Cerebellar nuclear complex (tissue), 1 donor: ENCODE measurements at places on chromosomes 1 and 21.

DNA sequence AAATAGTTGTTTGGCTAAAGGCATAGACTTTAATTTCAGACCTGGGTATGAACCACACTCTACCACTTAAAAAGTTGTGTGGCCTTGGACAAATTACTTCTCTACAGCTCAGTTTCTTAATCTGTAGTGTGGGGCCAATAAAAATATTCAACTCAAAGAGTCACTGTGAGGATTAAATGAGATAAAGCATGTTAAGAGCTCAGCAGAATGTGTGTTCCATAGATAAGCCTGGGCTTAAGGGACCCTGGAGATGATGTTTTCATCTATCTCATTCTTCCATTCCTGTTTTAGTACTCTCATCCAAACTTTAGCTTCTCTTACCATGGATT is 17.7 kb downstream of the S100A10 start:
- DNase-seq = no peak

- DNase-seq = no peak
Measured at GRCh38 chr1:185869590-185869989, 135.4 kb downstream of the HMCN1 start.

DNA sequence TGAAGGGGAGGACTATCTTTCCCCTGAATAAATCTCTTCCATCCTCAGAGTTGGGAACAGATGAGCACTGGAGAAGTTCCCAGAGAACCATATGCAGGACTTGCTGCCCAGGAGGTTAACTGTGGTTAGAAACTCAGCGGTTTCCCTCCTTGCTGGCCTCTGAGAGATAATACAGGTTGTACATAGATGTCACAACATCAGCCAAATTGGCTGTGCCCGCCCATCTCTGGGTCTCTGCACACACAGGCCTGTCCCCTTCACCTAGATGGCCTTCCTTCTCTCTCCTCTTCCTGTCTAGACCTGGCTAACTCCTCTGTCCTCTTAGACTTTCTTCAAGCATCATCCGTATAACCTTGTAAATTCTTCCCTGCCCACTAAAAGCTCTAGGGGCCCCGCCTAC is 5.7 kb downstream of the RGS5 start:
- DNase-seq = no peak

DNA sequence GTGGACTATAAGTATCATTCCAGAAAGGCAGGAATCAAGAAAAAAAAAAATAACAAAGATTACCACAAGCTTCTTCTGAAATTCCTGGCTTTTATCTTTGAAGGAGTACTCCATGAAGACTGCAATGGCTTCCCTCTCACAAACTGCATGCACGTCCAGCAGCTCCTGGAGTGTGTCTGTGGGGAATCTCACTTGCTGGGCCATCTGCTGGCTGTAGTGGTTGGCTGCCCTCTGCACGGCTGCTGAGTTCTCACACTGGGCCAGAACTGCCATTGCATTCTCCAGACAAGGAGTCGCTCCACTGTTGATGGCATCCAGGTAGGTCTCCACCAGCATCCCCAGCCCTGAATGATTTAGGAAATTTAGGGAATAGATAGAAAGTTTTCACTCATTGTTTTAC is 23.3 kb upstream of the GBP2 start:
- no peak for DNase-seq

DNA sequence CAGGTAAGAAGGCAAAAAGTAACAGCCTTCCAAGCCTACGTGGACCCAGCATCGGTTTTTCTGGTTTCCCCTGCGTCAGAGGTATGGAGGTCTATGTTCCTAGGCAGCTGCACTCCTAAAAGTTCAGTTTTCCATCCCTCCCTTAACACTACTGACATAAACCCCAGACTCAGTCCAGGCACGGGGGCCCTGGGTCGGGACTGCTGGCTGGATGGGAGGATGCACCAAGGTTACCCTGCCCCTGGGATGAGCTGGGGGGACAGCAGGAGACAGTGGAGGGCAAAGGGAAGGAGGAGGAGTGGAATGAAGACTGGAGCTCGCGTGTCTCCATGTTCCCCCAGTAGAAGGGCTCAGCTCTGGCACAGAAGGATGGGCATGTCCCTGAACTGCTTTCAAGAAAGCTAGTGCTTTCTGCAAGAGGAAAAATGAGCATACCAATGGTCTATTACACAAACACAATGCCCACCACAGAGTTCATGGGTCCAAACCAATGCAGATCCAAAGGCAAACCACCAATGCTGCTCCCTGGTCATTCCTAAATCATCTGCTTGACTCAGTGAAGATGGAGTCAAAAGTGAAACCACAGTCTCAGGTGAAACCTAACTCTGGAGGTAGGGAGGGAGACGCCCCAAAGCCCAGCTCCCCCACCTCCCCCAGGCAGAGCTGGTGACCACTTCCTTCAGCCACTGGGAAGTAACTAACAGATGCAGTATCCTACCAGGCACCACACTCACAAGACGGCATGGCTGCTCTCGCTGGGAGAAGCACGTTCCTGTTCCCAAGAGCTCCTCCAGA is 54.9 kb downstream of the CD46 start:
- DNase-seq = no peak

GRCh38 chr1:8533124-8533523 is 215.2 kb downstream of the SLC45A1 start:
- no peak for DNase-seq

- DNase-seq = no peak
Measured at GRCh38 chr1:54239631-54240031, 39.7 kb downstream of the MRPL37 start.

GRCh38 chr1:93079685-93080141 is 630 bp downstream of the MTF2 start:
- no peak for DNase-seq

- DNase-seq = no peak
Measured at GRCh38 chr21:42520628-42521253, 7.1 kb downstream of the SLC37A1 start.

DNA sequence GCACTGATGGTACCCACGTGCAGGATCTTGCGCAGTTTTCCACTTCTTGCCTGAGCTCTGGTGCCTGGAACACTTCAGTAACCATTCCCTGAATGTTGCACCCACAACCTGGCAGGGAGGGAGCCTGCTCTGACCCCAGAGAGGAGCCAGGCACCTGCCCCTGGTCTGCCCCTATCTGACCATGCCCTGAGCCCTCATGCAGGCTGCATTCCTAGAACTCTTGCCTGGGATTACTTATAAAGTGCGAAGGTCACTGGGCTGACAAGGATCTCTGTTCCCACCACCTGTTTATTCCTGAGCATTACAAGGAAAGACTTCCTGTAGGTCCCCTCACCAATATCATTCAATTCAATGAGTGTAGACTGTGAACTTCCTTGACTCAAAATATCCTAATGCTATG is 191.9 kb upstream of the FMN2 start:
- DNase-seq = no peak

- DNase-seq = no peak
Measured at GRCh38 chr1:66251546-66251945, 282.4 kb upstream of the SGIP1 start.

DNA sequence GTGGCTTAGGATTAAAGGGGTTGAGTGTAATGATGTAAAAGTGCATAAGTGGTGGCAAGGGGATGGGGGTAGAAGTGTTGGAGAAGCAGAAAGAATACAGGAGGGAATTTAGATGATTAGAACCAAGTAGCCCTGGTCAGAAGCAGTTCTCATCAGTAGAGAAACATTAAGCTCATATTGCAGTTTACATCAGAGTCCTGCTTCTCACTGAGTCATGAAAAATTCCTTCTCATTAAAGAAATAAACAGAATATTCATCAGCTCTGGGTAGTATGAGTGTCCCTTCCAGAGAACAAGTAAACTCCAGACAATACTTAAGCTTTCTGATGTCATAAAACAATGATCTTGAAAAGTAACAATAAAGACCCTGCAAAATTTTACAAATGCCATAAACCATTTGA is 36.5 kb downstream of the LRRIQ3 start:
- DNase-seq = no peak

DNA sequence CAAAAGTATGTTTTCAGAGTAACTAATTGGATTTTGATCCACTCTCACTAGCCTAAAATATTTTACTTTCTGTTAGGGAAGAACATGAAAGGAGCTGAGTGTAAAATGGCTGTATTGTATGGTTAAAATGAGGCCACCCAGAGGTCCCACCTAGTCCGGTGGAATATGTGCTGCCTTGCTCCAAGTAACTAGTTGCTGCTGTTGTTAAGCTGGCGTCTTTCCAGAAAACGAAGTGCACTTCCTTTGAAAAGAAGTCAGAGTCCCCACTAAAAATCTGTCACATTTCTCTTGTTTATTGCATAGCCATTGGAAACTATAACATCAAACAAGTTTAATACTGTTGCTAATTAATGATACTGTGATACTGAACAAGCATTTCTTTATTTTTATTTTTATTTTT is 3.2 kb downstream of the SLC25A33 start:
- no peak for DNase-seq

DNA sequence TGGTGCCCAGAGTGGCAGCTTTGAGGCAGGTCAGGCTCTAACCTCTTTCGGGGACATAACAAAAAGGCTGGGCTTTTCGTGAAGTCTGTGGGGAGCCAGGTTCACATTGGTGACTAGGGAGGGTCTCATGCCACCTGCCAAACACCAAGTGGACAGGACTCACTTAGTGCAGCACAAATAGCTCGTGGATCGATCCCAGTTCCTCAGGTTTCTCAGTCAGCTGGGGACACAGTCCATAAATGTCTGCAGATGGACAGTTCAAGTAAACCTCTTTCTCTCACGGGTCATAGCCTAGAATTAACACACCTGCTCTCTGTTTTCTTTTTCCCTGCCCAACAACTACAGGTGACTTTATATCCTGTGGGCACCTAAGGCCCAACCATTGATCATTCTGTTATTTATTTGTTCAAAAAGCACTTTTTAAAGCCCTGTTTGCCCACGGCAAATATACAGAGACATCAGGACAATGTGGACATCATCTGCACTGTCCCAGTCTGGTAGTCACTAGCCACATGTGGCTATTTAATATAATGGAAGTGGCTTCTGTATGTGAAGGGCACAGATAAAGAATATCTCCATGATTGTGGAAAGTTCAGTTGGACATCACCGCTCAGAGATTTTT is 53.5 kb downstream of the CAPN2 start:
- DNase-seq = no peak

DNA sequence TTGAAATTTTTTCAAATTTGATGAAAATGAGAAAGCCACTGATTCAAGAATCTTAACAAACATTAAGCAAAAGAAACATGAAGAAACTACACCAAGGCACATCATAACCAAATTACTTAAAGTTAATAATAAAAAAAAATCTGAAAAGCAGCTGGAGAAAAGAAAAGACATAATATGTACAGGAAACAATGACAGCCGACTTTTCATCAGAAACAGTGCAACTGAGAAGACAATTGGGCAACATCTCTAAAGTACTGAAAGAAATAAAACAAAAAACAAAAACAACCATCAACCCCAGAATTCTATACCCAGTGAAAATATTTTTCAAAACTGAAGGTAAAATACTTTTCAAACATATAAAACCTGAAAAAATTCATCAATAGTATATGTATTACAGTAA is 73.8 kb upstream of the DMRTA2 start:
- no peak for DNase-seq

DNA sequence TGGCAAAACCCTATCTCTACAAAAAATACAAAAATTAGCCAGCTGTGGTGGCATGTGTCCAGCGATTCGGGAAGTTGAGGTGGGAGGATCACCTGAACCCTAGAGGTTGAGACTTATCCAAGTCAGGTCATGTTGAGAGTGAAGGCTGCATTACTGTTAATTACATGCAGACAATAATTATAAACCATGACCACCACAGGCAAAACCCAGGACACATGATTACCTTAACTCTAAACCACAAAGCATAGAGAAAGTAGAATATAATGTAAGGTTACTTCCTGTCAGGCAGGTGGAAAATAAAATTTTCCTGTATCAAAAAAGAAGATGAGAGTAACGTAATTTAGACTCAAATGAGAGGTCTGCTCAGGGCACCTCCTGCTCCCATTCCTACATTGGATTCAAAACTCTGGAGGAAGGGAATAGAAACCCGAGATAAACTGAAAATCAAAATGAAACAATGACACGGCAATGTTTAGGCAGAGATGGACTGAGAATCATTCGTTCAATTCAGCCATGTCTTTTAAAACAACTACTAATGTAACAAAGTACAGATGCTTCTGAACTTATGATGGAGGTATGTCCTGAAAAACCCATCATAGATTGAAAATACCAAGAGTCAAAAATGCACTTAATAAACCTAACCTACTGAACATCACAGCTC is 33.6 kb downstream of the RGS8 start:
- no peak for DNase-seq

- no peak for DNase-seq
Measured at GRCh38 chr1:213976665-213977485, 10.9 kb upstream of the PROX1 start.

GRCh38 chr1:186386725-186387383 is 11.2 kb downstream of the ODR4 start:
- no peak for DNase-seq

DNA sequence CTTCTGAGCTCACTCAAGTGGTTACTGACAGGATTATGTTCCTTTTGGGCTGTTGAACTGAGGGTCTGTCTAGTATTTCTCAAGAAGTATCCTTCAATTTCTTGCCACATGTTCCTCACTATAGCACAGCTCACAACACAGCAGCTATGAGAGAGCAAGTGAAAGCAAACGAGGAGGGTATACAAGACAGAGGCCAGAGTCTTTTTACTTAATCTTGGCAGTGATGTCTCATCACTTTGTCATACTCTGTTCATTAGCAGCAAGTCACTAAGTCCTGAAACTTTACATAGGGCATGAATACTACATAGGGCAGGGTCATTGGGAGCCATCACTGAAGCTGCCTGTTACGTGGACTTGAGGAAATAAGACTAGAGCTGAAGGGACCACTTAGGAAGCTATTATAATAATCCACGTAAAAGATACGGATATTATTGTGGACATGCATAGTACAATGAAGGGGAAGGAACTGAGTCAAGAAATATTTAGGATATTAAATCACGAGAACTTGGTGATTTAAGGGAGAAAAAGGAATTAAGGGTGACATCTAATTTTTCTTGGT is 63.7 kb downstream of the SLC30A7 start:
- DNase-seq = no peak

DNA sequence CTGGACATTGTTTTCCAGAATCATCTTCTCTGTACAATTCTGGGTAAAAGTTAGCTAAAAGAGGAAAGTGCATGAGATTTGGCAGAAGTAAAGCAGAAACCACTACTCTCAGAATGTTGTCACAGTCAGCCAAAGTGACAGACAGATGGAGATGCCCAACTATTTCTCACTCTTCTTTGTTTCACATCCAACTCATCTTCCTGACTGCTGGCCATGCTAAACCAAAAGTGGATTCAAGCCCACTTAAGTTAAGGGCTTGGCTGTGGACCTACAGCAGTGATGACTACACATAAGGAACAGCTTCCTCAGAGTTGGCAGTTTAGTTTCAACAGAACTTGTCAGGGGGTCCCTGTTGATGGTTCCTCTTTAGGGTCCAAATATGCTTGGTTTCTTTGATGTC is 730.2 kb downstream of the LRRIQ3 start:
- DNase-seq = no peak

GRCh38 chr1:235417086-235417697 is 50.0 kb downstream of the TBCE start:
- no peak for DNase-seq

DNA sequence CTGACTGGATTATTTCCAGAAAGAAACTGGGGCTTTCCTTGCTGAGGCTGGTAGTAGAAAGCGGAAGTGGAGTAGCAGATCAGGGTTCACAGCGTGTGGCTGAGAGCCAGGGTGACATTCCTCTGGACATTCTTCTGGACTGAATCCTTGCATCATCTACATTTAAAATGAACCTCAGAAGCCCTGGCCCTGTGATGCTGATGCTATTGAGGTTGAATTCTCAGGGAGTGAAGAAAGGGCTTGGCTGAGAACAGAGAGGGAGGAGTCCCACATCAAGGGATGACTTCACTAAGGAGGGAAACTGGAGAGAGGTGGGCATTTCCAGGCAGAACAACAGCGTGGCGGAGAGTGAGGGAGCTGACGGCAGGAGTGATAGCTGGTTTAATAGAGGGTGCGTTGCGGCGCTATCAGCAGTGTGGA is 102.3 kb upstream of the LMO4 start:
- no peak for DNase-seq
